CD8-positive, alpha-beta T cell (primary cell): ENCODE measurements at places on chromosomes 6 and 20.

- no peak for DNase-seq
Observed at GRCh38 chr6:110564703-110565421, 88.4 kb upstream of the SLC22A16 start.

DNA sequence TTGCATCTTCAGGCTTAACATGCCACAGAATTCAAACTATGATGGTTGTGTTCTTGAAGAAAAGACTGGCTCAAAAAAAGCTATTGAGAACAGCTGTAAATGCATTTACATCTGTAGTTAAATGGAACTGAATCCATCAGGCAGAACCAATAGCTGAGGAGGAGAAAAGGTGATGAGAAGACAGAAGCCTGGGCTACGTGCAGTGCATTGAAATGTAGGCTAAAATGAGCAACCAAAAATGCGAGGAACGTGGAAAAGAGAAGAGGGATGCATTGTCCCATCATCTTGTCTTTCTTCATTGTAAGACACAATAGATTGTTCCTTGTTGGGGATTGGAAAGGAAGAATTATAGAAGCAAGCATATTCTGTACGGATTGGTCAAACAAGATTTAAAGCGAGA lies 13.8 kb upstream of the HDDC2 start:
- no peak for DNase-seq

- no peak for DNase-seq
Observed at GRCh38 chr6:32081168-32081990, 27.8 kb downstream of the TNXB start.

DNA sequence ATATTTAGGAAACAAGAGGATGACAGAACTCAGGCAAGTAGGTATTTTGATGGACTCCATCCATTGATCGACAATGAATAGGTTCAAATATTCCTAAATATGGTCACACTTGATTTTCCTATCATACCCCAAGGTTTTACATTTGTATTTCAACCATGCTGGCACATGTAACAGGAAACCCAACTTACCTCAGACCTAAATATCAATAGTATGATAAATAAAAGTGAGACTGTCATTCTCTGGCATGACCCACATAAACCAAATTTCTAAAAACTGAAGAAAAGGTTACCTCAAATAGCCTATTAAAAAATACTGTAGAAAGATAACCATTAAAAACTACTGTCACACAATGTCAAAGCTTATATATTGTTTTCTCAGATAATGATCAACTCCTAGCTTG lies 97.3 kb downstream of the PRDM1 start:
- DNase-seq, result no peak

DNA sequence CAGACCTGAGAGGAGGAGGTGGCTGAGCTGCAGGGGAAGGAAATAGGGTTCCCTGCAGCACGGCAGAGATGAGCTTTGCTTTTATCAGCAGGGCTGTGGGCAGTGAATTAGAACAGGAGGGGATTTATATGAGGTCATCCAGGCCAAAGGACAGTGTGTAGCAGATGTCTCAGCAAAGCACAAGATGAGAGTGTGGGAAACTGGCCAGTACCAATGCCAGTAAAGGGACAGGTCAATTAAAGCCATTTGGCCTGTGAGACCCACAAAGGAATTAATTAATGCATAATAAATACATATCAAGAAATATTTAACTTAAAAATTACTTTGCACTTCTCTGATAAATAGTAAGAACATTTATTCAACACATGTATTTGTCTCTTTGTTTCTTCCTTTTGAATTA lies at the start of gene DEFB119:
Gene DEFB119, minus strand, starts transcription at position 101 of the 400 bp plus-strand sequence. CDS start 107 bp downstream, outside the sequence.
- DNase-seq, result no peak

DNA sequence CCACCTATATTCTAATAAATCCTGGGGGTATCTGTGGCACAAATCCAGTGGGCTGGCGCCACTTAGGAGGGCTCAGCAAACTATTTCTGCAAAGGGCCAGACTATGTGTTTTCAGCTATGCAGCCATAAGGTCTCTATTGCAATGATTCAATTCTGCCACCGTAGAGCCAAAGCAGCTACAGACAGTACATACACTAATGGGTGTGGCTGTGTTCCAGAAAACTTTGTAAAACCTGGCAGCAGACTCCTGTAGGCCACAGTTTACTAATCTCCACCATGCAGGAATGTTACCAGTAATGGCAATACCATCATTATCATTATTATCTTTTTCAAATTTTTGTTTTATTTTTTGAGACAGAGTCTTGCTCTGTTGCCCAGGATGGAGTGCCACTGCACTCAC lies 65.7 kb downstream of the SULF2 start:
- no peak for DNase-seq

DNA sequence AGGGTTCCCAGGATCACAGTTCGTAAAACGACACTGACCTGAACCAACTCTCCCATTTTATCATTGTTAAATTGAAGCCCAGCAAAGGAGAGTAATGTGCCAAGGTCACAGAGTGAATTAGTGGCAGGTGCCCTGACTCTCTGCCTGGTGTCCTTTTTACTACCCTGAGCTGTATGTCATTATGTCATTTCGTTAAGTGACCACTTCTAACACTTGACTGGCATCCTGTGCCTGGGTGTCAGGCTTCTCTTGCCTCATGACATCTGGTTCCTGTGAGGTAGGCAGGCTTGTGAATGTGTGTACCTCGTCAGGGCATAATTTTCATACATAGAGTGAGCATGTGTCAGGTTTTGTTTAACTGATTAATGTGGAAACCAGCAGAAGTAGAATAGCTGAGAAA lies 48.6 kb downstream of the RALY start:
- DNase-seq, result no peak

GRCh38 chr6:141401168-141401567 lies 731.6 kb upstream of the GJE1 start:
- no peak for DNase-seq

- no peak for DNase-seq
Observed at GRCh38 chr6:151075930-151076555, 163.7 kb upstream of the AKAP12 start.

DNA sequence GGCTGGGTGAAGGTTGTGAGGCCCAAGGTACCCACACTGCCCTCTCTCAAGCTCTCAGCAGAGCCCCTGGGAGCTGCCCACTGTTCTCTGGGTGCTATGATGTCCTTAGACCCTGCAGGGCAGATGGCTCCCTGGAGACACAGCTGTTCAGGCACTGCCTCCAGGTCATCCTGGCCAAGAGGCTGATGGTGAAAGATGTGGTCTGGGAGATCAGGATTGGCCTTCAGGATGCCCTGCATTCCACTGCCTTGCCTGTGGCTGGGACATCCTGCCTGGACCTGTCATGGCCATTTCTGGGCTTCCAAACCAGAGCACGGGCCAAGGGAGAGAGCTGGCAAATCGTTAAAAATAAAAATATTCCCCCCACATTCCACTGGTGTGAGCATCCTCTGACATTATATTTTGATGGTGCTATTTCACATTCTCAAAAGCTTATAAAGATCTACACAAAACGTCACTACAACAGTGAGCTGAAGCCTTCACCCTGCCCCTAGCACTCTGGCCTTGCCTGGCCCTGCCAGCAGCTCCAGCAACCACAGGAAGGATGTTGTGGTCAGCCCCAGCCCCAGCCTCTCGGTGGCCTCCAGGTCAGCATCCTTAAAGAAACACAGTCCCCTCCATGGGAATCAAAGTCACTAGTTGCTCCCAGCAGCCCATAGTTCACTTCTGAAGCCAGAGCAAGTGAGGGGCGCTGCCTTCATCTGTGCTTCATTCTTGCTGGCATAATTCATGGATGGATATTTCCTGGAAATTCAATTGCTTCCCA lies 13.5 kb upstream of the KCNK16 start:
- no peak for DNase-seq

- DNase-seq, result no peak
Observed at GRCh38 chr20:58669287-58670006, 18.4 kb downstream of the STX16 start.

GRCh38 chr20:23049201-23050075 lies at the start of gene THBD:
TSS of gene THBD (minus strand) at chr20:23049672. CDS start at chr20:23049504, 168 bp downstream.
- DNase-seq, result no peak

DNA sequence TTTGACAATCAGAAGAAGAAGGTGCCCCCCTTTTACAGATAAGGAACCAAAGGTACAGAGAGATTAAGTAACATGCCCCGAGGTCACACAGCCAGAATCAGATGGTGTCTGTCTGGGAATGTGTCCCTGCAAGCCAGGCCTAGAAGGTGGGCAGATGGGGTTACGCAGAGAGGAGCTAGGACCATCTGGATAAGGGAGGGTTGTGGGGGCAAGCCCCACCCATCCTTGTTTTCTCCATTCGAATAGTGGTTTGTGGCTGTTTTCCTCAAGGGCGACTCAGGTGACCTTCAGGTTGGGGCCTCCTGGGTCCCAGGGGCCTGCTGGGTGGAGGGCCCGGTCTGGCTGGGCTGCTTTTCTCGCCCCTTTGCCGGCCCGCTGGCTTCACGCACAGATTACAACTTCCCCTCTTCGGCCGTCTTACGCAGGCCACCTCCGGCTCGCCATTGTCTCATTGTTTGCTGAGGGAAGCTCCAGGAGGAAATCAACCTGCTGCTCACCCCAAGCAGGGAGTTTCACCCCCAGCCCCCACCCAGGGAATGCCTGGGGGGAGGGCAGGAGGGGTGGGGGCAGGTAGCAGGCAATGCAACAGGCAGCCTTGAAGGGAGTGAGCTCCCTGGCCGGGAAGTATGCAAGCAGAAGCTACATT lies 30.8 kb upstream of the CSNK2A1 start:
- DNase-seq, result no peak

DNA sequence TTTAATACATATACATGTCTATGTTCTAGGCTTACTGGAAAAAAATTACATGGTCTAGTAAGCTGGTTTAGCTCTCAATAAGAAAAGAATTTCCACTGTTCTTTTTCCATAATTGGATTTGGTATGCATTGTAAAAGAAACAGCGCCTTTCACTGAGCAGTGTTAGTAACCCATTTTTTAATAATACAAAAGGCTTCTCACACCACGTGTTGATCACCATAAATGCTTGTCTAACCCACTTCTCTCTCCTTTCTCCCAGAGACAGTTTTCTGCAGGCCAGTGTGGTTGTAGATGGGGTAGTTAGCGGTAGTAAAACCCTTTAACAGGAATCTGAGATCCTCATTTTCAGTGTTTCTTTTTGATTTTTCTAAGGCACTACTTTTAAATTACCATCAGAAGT lies 348.7 kb upstream of the MANEA start:
- no peak for DNase-seq

DNA sequence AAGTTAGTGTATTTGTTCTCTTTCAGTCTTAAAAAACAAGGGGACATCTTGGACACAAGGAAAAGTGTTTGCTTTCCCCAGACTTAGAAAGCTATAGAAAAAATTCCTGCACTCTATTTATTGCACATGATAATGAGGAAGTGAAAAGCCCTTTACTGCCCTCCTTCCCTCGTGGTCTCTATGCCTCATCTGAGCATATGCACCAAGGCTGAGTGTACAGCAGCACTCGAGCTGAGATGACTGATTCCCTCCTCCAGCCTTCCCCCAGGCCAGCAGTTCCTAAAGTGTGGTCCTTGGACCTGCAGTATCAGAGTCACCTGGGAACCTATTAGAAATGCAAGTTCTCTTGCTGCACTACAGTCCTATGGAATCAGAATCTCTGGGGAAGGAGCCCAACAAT lies 14.3 kb upstream of the LAMP5 start:
- DNase-seq, result peak; percentile 15

DNA sequence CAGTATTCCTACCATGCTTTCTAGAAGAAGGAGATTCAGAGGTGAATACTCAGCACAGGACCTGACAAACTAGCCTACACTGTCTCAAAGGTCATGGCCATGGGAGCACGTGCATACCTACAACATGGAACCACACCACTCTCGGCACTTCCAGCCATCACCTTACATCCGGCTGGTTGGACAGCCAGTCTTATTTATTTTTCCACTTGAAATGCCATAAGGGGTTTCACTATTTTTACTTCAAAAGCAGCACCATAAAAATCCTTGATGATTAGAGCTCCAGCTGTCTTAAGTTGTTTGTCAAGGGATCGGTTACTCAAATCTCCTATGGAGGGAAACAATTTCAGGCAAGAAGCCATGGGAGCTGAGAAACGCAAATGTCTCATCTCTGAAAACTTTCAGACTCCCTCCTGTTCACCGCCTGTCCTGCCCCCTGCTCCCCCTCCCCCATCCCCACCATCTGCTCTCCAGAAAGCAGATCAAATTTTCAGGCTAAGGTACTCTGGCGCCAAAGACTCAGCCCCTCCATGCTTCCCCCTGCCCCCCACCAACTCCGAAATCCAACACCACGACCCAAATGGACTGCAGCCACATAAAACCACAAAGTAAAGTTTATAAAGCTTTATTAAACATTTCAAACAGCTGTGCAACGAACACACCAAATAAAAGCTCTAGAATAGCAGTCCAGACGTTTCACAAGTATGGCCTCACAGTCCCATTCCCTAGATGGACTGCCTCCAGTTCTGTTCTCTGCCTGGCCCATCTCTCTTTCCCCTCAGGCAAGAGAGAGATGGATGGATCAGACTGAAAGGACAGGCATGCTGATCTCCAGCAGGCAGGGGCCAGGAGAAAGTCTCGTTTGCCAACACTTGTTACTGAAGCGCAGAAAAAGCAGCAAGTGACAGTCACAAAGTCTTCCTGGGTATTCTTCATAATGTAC lies 4.0 kb upstream of the NNAT start:
- no peak for DNase-seq

DNA sequence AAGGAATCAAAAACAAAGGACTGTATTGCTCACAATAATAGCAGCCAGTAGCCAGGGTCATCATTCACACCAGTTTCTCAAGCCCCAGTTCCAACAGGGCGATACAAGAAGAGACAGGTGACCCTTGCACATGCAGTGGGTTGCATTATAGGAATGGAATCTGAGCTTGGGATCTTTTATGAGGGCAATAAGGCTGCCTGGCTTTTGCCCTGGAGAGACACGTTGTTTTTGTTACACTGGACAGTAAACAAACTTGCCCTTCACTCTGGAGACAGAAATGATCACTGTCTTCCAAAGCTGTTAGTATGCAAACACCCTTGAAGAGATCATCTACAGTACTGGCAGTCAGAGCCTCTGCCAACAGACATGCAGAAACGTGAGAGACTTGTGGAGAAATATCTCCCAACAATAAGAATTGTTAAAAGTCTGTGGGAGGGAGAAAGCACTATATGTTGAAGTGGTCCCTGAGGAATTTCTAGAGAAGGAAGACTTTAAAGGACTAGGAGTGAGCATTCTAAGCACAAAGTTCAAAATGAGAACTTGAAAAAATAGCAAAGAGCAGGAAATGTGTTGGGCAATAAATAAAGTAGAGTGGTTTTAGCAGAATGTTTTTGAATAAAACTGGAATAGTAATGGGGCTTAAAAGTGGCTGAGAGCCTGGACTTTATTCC lies 6.2 kb upstream of the COL12A1 start:
- DNase-seq, result no peak

GRCh38 chr20:41200446-41201202 lies 63.3 kb downstream of the PLCG1 start:
- DNase-seq, result no peak
